Astrocyte (in vitro differentiated cells and primary cell): ENCODE measurements at places on chromosomes 2 and 18. TPM values are rescaled to one million over a fixed set of nuclear protein-coding genes. Genes with fewer than 3 reads are reported as not detected.

The C2orf66 gene
- total RNA-seq, result 0.29 and 0.54 TPM in 2 replicates

The MEIS1 gene
- total RNA-seq, result 3.4 and 5.2 TPM in 2 replicates

DNA sequence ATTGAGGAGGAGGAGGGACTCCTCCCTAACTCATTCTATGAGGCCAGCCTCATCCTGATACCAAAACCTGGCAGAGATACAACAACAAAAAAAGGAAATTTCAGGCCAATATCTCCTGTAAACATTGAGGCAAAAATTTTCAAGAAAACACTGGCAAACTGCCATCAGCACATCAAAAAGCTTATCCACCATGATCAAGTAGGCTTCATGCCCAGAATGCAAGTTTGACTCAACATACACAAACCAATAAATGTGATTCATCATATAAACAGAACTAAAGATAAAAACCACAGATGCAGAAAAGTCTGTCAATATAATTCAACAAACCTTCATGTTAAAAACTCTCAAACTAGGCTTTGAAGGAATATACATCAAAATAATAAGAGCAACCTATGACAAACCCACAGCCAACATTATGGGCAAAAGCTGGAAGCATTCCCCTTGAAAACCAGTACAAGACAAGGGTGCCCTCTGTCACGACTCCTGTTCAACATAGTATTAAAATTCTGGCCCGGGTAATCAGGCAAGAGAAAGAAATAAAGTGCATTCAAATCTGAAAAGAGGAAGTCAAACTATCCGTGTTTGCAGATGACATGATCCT lies 1014.3 kb downstream of the CBLN2 start:
- DNase-seq, result peak; percentile 59

GRCh38 chr2:168375195-168375798 lies 80.8 kb upstream of the CERS6 start:
- no peak for DNase-seq

DNA sequence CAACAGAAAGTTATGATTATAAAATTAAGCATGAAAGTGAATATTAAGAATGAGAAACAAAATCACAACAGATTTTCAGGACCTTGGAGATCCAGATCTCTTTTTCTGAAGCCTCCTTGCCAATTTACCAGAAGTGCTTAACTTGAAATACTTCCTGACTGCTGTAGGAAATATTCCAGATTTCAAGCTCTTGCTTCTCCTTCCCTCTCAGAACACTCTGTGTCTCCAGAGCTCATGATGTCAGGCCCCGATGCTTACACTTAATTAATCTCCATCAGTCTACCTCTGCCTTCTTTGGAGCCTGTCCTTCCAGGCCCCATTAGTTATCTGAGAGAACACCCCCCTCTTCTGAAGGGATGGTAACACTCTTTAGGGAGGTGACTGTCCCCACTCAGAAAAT lies 20.7 kb upstream of the NT5C1B start:
- no peak for DNase-seq

The MEMO1 gene
- 59.7 and 65.2 TPM in 2 replicates for total RNA-seq

DNA sequence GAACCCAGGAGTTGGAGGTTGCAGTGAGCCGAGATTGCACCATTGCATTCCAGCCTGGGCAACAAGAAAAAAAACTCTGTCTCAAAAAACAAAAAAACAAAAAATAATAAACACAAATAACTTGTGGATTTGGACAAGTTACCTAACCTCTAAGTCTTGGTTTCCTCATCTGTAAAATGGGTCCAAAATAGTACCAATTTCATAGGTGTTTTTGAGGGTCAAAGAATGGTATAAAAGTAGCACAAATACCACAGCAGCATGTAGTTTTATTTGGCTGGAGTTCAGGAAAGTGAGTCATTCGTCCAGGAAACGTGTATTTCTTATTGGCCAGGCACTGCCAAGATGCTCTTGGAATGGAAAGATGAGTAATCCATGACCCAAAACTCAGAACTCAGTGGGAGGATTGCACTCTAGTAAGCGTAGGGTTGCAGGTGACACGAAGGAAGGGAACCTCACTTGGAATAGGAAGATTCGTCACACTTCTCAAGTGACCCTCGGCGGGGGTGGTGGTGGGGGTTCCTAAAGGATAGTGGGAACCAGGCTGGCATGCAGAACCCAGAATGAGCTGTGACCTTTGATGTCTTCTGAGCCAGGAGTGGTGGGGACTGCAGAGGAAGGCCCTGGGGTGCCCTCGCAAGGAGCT lies 24.4 kb downstream of the GRHL1 start:
- peak; percentile 96 for DNase-seq

The CREG2 gene
- total RNA-seq, result 0.11 TPM in 1 of 2 replicates, not detected in the other

- DNase-seq, result peak; percentile 45
Measured at GRCh38 chr2:201964631-201965206, 68.9 kb upstream of the FZD7 start.

GRCh38 chr2:159792599-159792998 lies 5.4 kb downstream of the CD302 start:
- DNase-seq, result no peak

The PTCD3 gene
- 61.7 and 74.5 TPM in 2 replicates for total RNA-seq

DNA sequence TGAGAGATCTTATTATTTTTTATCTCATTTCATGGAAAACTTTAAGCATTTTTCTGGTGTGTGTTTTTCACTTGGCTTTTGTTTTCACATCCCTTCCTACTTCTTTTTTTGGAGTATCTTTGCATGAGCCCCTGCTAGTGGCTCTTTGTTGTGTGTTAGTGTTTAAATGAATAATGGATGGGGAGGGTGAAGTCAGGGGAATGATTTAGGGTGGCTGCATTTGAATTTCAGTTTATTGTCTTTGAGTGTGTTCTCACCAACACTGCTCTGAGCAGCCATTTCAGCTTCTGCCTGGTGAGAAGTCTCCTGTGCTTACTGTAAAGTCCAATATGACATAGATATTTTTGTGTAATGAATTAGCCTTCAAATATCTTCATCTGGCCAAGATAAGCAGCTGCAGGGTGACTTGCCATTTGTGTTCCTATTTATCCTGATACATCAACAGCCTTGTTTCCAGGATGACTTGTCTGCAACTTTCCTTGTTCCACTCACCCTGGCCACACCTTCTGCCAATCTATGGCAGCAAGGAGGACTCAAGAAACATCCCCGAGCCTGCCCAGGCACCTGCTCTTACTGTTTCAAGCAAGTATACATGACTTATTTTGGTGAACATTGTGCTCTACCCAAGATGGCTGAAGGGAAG lies 182.6 kb downstream of the PDE11A start:
- DNase-seq, result no peak

DNA sequence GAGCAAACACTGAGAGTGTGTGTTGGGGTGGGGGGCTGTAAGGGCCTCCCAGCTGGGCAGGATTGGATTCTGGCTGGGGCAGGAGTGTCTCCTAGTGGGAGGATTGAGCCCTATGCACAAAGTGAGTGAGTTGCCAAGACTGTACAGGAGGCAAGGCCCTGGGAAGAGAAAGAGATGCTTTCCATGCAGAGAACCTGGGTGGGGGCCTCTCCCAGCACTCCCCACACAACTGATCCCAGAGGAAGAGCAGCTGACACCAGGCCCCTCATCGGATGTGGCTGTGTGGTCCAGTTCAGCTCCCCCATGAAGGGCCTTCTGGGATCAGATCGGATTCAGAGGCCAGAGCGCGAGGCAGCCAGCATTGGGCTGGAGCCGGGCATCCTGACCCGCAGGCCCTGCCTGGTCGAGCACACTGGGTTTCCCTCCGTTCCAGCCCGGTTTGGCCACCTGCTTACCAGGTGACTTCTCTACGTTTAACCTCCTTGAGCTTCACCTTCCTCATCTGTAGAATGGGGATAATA lies 49.4 kb upstream of the FAHD2A start:
- DNase-seq, result no peak

DNA sequence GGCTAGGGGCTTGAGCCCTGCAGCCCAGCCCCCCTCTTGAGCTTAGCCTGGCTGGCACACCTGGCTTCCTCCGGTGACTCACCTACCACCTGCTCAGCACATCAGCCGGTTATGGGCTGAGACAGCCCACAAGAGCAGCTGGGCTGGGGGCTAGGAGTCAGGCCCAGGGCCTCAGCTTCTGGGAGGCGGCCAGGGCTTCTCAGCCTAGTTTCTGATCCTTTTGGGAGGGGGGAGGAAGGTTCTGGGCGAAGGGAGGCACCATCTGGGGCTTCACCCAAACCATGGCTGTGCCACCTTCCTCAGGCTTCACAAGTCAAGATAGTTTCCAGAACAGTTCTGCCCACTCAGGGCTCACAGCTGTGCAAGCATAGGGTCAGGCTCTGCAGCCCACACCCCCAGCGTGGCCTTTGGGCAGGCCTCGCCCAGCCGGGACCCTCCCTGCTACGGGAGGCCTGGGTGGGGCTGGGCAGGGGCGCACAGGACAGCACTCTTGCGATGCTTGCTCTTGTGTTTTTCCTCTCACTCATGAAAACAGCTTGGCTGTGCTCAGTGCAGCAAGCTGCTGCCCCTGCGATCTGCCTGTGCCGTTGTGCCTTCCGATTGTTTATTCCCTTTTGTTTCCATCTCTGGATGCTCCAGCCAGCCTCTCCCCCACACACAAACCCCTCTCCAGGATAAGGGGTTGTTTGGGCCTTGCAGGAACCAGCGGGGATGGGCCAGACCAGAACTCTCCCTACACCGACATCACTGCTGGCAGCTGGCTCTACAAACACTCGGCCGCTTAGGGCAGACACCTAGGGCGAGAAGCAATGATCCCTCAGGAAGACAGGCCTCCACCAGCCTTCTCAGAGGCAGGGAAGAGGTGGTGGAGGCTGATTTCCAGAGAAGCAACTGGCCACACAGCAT lies 26.1 kb upstream of the SEMA4C start:
- no peak for DNase-seq

DNA sequence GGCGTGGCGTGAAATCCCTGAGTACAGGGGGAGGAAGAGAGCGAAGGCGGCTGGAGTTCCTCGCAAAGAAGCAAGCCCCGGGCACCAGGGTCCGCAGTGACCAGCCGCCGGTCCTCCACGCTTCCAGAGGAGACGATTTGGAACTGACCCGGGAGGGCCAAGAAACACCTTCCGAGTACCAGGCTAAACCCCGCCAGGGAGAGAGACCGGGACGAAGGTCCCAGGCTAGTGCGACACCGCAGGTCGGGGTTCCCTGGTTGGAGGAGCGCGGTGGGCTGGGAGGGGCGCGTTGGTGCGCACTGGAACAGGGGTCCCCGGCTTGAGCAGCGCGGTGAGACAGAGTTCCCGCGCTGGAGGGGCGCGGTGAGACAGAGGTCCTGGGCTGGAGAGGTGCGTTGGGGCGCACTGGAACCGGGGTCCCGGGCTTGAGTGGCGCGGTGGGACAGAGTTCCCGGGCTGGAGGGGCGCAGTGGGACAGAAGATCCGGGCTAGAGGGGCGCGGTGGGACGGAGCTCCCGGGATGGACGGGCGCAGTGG lies 901 bp downstream of the WDFY1 start:
- no peak for DNase-seq

The LOXHD1 gene
- total RNA-seq, result not detected in 2 replicates

The PREB gene
- total RNA-seq, result 48.9 and 49.2 TPM in 2 replicates

DNA sequence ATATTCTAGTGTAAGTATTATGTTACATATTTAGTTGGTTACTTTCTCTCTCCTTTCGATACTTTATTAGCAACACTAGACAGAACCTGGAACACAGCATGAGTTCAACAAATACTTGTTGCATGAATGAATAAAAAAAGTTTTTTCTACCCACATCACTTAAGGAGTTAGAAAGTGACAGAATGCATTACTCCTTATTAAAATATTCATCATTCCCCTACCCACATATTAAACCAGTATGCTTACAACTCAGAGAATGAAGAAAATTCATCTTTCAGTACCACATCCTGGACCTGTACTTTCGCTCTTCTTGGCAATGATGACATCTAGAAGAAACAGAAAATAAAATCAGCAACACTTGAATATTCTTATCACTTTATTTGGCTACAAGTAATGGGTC lies 6.0 kb downstream of the SRBD1 start:
- peak; percentile 34 for DNase-seq
